ENCODE measurements at places on chromosomes 5 and 9.
A peak's percentile ranks its signal among the peaks of the same experiment; 100 is the strongest.

DNA sequence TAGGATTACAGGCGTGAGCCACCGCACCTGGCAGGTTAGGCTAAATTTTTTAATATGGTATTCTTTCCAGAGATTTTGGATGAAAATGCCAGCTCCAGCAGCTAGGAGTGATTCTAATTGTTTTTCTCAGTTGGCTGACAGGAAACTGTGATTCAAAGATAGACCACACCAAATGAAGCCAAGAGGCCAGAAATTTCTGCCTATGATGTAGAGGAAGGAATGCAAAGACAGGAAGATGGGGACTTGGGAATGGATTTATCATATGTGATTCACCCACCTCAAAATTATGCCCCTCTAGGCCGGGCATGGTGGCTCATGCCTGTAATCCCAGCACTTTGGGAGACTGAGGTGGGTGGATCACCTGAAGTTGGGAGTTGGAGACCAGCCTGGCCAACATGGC, 53.3 kb downstream of the UGCG start:
- no peak for DNase-seq

DNA sequence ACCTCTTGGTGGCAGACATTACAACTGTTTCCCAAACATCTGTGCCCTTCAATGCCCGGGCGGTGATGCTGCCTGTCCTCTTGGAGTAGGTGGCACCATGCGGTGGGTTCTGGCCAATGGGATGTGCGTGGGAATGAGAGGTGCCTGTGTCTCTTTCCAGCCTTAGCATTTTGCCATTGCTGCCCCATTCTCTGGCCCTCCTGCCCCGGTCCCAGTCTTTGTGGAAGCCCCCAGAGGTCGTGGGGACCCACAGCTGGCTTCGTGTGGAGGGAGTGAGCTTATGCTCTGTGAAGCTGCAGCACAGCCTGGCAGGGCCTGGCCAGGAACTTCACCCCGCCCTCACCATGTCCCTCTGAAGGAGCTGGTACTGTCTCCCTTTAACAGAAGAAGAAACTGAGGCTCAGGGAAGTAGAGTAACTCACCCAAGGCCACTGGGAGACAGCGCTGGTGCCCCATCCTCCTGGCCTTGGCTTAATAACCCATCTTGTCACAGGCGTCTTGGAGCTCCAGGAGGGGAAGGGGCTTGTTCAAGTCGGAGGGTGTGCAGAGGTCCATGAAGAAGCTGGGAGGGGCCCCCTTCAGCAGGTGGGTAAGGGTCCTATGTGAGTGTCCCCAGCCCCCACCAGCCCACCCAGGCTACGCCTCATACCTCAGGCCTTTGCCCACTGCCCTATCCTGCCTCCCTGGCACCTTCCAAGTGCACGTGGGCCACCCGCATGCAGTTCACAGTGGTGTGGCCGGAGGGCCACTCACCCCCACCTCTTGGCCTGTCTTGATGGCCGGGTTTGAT, 173.6 kb downstream of the GAPVD1 start:
- DNase-seq, result no peak

- peak; percentile 89 for DNase-seq
Observed at GRCh38 chr5:14036514-14036913, 92.0 kb upstream of the DNAH5 start.

DNA sequence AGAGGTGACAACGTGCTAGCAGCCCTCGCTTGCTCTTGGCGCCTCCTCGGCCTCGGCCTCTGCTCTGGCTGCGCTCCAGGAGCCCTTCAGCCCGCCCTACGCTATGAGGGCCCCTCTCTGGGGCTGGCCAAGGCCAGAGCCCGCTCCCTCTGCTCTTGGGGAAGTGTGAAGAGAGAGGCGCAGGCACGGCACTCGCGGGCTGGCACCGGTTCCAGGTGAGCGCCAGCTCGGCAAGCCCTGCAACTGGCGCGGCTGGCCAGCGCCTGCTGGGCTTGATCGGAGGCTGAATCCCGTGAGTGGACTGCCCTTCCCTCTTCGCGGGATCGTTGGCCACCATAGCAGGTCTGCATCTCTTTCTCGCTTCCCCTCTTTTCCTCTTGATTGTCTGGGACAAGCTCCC, 298.0 kb upstream of the PTPRD start:
- no peak for DNase-seq

DNA sequence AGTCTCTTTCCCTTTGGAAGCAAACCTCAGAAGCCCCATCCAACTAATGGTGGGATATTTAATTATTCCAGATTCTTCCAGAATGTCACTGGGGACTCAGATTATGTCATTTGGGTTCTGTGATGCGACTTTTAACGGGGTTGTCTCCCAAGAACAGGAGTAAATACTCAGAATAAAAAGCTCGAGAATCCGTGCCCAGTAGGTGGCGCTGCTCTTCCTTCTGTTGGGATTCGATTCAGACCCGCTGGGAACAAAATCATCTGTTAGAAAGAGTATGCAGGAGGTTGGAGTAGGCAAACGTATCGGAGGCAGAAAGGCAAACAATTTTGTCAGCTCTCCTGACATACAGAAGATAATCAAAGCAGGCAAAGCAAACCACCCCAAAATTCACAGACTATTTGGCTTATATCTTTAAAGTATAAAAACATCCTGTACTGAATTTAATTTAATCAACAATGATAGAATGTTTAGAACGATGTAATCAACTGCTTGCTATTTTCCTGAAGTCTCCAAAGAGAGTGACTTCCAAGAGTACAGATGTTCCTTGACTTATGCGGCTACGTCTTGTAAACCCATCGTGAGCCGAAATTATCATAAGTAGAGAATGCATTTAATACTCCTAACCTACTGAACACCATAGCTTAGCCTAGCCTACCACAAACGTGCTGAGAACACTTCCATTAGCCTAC, 169.8 kb upstream of the RAI14 start:
- DNase-seq, result peak; percentile 83

DNA sequence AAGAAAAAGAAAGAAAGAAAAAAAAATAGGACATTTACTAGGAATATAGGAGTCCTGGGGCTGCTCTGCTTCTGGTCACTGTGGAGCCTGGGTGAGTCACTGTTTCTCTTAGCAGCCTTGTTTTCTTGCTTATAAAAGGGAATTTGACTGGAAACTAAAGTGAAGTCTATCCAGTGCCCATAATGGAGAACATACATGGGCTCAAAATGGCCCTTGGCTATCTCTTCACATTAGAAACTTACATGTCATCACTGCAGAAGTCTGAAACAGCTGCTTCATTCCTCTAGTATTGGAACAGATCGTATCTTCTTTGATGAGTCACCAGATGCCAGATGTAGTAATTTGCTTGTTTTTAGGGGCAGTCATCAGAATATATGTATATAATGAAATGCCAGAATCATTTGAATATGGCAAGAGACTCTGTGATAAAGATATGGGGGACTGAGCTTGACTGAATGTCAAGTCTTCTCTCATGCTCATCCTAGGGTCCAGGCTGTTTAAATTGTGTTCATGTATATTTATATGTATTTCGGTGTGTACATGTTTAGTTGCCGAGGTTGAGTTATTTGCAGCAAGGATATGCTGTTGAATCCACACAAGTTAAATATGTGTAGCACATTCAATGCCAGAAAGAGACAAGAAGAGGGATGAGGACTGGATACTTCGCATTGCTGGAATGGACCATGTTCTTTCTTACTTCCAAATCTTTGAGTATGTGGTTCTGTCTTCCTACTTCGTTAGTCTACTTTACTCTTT, 56.7 kb downstream of the SGCD start:
- no peak for DNase-seq

DNA sequence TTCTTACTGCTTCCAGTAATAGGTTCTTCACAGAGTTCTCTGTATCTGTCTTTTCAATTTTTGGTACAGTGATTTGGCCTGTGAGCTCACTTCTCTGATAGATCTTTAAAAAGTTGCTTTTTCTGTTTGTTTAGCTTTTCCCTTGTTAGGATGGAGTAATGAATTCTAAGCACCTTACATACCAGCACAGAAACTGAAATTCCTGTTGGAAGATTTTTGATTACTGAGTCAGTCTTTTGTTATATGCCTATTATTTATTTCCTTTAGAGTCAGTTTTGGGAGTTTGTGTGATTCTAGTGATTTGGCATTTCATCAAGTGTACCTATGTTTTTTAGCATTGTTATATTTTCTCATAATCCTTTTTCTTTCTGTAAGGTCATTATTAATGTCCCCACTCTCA, 37.6 kb upstream of the IPPK start:
- no peak for DNase-seq

DNA sequence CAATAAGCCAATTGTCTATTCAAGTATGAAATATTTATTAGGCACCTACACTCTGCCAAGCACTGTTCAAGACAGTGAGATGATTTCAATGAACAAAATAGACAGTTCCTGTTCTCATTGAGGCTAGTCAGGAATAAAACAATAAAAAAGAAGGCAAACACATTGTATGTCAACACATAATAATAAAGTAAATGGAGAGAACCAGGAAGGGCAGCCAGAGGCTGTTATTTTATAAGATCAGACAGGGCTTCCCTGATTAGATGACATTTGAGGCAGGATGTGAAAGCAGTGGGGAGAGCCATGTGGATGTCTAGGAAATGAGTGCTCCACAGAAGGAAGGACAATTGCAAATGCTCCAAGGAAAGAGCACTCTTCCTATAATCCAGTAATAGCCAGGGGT, 2371.1 kb downstream of the MAT2B start:
- no peak for DNase-seq

- peak; percentile 65 for DNase-seq
Observed at GRCh38 chr5:4868140-4868735, 271.9 kb upstream of the ADAMTS16 start.

- DNase-seq, result no peak
Observed at GRCh38 chr5:52983731-52984636, 5.2 kb upstream of the ITGA2 start.

- no peak for DNase-seq
Observed at GRCh38 chr9:126536131-126536530, 77.6 kb upstream of the LMX1B start.

GRCh38 chr9:26604076-26604662, 288.4 kb downstream of the CAAP1 start:
- no peak for DNase-seq

DNA sequence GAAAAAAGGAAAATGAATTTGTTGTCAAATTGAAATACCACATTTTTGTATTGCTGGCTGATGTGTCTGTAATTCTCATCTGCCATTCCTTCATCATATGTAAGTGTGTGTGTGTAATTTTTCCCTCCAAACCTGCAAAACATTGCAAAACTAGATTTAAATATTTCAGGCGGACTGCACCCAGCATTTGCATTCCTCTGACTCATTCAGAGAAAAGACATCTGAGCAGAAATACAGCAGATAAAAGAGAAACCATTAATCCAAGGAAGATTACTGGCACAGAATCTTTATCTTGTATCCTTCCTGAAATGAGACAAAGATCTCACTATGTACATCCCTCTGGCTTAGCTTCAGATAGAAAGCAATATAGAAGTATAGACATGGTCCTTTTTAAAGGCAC, 275.3 kb downstream of the TMEM38B start:
- no peak for DNase-seq

DNA sequence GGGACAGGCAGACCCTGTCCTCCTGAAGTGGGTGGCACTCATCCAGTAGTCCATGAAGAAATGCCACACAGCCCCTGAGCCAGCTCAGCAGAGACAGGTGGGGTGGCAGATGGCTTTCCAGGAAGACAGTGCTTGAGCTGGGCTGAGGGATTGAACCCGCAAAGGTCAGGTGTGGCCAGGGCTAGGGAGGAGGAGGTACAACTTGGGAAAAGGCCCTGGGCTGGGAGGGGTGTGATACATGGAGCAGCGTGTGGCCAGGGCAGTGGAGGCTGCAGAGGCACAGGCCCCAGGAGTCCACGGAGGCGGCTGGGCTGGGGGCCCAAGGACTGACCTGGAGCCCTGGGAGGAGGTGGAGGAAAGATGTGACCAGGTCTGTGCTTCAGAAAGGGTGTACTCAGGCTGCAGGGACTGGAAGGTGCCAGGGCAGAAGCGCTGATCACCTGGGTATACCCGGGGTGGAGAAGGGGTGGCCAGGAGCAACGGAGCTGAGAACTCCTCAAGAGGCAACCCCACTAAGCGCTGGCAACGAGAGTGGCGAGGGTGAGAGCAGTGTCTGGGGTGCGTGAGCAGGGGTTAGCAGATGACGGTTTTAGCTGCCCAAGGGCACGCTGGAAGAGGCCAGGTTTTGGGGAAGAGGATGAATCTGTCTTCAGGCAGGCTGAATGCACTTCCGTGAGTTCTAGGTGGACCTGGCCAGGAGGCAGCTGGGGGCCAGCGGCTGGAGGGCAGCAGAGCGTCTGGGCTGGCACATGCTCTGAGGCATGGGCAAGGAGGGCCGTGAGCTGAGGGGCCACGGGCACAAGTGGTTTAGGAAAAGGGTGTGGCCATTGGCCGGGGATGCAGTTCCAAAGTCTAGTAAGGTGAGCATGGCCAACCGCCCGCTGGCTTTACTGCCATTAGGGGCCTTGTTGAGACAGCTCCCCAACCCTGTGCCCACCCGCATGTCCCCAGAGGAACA, 3.9 kb upstream of the RABL6 start:
- DNase-seq, result no peak

- DNase-seq, result peak; percentile 87
Observed at GRCh38 chr5:91283899-91284298, 99.2 kb downstream of the ARRDC3 start.

GRCh38 chr5:87539839-87540238, 127.1 kb upstream of the CCNH start:
- DNase-seq, result no peak

- no peak for DNase-seq
Observed at GRCh38 chr5:58255386-58255785, 204.5 kb downstream of the PLK2 start.

DNA sequence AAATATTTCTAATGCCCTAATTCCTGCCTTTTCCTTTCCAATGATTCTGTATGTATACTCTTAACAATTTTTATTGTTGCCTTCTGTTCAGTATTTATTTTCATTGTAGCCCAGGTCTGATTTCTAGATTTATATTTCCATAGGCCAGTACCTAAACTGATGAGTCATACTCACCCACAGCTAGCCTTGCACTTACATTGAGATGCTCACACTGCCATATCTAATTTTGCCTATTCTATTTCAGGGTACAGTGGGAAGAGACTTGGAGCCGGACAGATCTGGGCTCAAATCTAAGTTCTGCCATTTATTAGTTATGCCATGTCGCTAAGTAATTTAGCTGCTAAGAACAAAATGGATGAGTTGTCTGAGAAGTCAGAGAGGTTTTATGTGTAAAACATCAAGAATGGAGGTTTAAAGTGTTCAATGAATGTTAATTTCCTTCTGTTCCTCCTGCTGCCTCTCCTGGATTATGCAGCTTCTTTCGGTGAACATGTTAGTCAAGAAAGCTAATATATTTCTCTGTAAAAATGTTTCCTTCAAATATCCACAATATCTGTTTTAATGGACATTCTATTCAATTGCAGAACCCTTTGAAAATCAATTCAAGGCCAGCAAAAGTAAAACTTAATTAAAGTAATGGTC, 62.3 kb upstream of the CDK5RAP2 start:
- DNase-seq, result peak; percentile 23

DNA sequence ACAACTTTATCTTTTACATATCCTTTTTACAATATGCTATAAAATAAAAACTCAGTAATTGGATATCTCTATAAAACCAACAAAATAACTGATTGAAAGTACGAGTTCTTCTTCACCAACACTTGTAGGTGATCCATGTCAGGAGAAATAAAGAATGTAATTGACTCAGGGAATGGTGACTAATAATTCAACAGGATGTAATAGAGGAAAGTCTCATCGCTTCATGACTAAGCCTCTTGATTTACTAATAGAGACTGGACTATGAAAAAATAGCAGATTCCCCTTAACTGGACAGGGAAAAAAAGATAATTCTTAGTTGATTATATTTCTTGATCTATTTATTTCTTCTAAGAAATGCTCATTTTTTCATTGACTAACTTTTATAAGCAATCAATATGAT, 507.7 kb upstream of the PTGER4 start:
- no peak for DNase-seq

All from H4 (cell line).